Ammon's horn (tissue), 1 donor: ENCODE measurements at places on chromosomes 7 and 10.

DNA sequence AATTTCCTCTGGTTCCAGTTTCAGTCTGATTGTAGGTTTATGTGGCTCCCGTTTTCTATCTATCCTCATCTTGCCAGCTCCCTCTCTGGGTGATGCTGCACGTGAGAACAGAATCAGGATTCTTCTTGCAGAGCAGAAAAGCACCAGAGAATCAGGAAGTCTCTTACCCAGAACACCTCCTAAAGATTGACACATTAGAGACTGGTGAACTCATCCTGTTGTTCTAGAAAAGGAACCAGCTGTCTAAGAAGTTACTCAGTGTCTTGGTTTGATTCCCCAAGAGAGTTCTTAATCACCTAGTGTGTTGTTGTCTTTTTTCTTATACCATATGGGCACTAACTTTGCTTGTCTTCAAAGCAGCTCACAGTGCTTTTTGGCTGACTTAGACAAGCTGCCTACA, 152.4 kb downstream of the DGKI start:
- no peak for DNase-seq

- DNase-seq, result peak; percentile 11
These were observed 75.2 kb downstream of the PARD3 start for GRCh38 chr10:34739915-34740314.

DNA sequence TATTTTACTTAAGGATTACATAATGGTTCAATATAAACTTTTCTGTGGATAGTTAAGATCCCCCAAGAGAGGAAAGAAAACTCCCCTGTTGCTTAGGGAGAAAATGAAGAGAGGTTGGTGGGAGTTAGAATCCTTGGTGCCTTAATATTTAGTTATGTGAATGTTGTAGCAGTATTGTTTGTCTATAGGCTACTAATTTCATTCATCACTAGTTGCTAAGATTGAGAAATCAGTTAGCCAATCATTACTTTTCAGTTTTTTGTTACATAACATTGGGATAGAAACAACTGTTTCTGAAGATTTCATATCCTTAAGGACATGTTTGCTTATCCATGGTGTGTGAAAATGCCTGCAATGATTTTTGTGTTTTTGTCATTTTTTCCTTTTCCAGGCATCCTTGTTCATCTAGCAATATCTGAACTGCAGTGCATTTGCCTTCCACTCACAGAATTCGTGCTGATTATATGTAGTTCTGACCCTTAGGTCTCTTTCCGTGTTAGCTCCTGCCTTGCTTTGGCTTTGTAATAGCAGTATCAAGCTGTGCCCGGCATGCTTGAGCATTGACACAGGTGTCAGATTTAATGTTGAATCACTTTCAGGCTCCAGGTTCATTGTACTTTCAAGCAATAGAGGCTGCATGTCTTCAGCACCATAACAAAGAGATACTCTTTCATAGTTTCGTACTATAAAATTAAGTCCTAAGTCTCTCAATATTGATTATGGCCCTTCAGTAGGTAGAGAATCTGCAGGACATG, 85.0 kb downstream of the PODXL start:
- DNase-seq, result no peak

DNA sequence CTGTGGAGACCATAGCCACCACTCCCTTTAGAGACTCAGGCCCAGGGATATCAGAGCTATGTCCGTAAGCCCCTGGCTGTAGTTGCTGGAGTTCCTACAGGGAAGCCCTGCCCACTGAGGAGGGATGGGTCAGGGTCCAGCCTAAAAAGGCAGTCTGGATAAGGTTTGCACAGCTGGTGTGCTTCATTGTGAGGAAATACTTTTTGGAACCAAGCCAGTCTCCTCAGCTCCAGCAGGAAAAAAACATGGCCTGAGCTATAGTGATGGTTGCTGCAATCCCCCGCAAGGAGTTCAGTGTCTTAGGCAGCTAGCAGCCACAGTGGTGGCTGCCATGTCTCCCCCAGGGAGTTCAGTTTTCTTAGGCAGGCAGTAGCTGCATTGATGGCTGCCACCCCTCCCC, 52.6 kb upstream of the CYP2C8 start:
- DNase-seq, result no peak

DNA sequence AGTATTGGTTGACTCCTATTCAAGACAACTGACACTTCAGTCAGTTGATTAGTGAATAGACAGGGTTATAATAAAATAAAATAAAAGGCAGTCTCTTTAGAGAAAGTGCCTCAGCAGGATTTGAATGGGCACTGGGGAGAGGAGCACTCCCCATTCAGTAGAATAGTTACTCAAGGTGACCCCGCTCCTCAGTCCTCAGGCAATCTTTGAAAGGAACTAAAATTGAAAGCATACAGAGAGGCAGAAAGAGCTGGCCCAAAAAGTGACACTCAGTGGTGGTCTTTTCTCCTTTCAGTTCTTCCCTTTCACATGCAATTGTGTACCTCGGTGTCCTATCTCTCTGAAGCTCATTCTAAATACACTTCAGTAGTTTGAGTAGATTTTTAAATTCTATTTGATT, 47.4 kb upstream of the MACC1 start:
- DNase-seq, result no peak

DNA sequence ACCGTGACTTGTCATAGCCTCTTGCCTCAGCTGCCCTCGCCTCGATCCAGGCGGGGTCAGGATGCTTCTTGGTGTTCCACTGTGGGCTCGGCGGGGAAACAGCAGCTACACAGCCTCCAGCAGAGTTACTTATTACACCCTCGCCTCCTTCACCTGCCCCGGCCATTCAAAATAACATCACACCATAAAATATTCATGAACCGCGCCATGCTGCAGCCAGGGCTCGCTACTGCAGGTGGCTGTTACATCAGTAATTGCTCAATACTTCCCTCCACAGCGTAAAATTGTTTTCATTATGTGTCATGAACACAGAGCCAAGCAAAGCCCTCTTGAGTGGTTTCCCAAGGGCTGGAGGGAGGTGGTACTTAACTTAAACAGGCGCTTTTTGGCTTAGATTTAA, 241.5 kb upstream of the SP8 start:
- DNase-seq, result no peak

GRCh38 chr7:123665157-123665556, 9.5 kb downstream of the LMOD2 start:
- DNase-seq, result no peak

DNA sequence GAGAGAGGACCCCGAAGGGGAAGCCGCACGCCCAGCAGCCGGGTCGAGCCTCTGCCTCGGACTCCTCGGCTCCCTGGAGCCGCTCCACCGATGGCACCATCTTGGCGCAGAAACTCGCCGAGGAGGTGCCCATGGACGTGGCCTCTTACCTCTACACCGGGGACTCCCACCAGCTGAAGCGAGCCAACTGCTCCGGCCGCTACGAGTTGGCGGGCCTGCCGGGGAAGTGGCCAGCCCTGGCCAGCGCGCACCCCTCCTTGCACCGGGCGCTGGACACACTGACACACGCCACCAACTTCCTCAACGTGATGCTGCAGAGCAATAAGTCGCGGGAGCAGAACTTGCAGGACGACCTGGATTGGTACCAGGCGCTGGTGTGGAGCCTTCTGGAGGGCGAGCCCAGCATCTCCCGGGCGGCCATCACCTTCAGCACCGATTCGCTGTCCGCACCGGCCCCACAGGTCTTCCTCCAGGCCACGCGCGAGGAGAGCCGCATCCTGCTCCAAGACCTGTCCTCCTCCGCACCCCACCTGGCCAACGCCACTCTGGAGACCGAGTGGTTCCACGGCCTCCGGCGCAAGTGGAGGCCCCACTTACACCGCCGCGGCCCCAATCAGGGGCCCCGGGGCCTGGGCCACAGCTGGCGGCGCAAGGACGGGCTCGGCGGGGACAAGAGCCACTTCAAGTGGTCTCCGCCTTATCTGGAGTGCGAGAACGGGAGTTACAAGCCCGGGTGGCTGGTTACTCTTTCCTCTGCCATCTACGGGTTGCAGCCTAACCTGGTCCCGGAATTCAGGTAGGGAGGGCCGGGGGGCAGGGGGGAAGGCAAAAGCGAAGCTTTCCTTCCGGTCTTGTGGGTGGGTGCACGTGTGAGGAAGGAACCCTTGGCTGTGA, 973 bp downstream of the GPR158 start:
- DNase-seq, result peak; percentile 12

DNA sequence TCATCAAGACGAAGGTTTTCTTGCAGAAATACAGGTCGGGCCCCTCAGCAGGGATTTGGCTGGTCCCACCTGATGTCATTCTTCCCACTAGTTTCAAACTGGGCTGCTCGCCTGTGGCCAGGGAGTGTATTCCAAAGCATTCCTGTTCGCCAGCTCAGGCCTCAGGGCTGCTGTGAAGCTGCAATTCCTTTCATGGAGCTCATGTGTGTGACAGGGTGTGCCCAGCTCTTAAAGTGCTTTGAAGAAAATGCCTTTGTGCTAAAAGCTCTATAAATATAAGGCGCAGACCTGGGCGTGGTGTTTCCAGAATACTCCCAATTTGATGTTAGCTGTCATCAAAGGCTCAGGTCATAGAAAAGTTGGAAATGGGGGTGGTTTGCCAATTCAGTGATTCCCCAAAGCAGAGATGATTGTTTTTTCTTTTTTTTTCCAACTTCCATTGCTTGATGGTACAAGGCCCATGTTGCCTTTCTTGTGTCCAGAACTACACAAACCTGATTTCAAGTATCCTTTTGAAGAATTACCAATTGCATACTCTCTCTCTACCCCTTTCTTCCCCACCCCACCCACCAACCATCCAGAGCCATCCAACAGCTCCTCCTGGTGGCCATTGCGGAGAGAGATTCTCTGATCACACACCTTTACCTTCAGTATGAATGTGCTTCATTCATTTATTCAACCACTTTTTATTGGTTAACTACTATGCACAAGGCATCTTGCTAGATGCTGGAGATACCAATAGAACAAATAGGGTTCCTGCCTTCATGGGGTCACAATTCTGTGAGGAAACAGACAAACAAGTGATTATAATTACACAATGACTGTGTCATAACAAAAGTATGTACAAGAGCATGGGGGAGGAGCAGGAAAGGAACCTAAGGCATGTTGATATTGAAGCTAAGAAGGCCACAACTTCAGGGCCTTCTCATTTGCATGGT, 297.3 kb upstream of the LYZL1 start:
- DNase-seq, result no peak

DNA sequence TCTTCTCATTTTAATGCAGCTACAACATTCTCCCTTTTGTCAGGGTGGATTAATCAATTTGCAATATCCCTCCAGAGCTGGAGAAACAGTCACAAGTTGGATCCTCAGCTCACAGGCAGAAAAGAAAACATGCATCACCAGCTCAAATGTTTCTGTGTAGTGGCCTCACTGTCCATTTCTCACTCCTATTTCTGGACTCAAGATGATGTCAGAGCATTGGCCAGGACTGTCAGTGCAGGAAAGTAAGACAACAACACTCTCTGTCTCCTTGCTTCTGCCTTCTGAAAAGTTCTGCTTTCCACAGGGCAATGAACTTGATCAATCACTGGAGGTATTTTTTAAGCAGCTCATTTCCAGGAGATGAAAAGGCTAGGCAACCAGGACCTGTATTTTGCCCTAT, 8.2 kb upstream of the SVIL start:
- DNase-seq, result peak; percentile 7

DNA sequence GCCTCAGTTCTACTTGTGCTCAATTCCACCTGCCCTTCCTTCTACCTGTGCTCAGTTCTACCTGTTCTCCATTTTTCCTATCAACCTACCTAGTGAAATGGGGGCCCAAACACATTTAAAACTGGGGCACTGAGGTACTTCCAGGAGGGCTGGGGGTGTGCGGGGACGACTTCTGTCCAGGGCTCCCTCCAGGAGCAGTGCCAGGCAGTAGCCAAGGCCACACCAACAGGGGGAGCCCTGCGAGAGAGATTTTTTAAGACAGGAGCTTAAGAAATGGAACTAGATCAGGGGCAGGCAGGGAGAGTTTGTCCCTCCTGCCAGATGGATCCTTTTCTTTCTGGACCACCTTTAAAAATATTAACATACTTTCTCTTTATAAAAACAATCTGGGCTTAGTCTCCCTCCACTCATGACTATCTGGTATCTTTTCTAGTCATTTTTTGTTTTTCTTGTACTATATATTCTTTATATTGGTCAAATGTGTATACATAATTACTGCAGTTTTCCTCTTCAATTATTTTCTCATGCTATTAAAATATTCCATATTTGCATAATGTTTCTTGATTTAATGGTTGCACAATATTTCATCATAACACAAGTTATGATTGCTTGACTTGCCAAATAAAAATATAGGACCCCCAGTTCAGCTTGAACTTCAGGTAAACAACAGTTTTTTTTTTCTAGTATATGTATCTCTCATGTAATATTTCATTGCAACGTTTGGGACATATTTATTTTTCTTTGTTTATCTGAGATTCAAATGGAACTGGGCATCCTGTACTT, 47.3 kb upstream of the INSYN2A start:
- no peak for DNase-seq

DNA sequence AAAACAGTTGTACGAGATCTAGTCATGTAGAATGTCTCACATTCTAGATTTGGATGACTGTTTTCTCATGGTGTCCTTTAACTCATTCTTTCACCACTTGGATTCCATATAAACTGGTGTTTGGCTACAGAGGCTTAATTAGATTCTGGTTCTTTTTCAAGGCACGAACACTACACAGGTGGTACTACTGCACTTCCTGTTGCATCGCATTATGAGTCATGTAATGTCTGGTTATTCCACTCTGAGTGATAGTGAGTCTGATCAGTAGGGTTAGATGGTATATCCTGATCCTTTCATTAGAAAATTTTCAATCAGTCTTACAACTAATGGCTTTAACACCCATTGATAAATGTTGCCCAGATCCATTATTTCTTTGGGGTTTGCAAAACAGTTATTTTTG, 11.2 kb upstream of the AKAP9 start:
- no peak for DNase-seq

GRCh38 chr10:124465777-124466488, 4.3 kb downstream of the LHPP start:
- DNase-seq, result no peak

- DNase-seq, result peak; percentile 25
These were observed 3.2 kb downstream of the ZNF316 start for GRCh38 chr7:6640246-6640721.

- DNase-seq, result no peak
These were observed 121.7 kb upstream of the COL1A2 start for GRCh38 chr7:94272821-94273583.

- no peak for DNase-seq
These were observed 314.3 kb downstream of the HPSE2 start for GRCh38 chr10:98921316-98921715.

GRCh38 chr7:115340828-115341227, 418.9 kb downstream of the MDFIC start:
- DNase-seq, result no peak

GRCh38 chr10:124693801-124694416, 50.3 kb downstream of the FAM53B start:
- peak; percentile 73 for DNase-seq

DNA sequence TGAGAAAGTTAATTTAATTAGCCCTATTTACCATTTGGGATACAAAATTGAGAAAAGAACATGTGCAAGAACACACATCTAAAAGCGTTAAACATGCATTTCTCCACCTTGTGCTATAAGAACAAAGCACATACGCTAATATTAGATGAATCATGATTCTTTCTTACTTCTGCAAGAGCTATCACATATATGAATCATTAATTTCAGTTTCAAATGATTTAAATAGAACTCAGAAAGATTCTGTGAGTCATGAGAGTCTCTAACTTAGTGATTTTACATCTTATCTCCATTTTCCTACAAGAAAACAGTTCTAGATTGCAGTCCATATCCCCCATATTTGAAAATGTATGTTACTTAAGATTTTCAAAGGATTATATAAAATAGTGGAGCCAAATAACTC, 173.9 kb downstream of the RNLS start:
- DNase-seq, result no peak
